Left lung (tissue), 14 donors: ENCODE measurements at places on chromosomes 6 and 20.

DNA sequence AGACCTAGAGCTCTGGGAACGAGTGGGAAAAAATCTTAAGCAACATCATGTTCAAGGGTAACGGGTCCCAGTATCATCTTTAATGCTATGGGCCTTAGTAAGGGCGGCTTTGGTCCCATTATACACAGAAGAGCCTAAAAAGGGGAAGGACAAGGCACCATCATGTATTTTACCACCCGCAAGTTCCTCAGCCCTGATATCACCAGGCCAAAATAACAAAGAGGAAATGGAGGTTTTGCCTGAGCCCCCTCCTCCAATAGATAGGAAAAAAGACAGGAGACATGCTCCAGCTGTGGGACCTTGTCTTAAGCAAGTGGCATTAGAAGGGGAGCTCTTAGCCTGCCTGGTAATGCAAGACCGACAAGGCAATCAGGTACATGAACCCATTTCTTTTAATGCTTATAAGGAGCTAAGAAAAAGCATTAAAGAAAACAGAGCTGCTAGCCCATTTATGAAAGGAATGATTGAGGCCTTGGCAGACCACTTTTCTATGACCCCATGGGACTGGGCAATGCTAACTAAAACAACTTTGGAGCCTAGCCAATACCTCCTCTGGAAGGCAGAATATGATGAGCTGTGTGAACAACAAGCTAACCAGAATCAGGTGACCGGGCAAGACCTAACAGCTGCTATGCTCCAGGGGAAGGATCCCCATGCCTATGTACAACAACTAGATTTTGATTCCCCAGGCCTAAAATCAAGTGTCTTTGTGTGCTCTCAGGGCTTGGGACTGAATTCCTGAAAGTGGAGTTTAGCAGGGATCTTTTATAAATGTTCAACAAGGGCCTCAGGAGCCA is 23.2 kb downstream of the HLA-DPA1 start:
- no peak for DNase-seq

DNA sequence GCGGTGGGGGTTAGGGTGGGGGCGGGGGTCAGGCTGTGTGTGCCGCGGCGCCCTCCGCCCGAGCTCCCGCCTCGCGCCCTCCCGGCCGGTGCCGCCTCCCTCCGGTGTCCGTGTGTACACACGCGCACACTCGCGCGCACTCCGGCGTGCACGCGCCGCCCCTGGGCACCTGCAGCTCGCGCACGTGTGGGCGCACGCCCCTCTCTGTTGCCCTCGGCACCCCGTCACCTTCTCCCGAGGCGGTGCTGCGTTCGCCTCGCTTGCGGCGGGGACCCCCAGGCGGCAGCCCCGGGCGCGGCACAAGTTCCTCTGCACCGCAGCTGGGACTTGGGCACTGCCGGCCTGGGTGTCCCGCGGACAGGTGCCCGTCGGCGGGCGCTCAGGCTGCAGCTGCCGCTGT is 525 bp downstream of the MACROD2 start:
- DNase-seq, result peak; percentile 43

- no peak for DNase-seq
These were observed 32.6 kb downstream of the SERINC1 start for GRCh38 chr6:122438975-122439374.

- no peak for DNase-seq
These were observed 103.5 kb upstream of the AKAP12 start for GRCh38 chr6:151136141-151136755.

GRCh38 chr6:34145161-34146020 is 496 bp downstream of the GRM4 start:
- DNase-seq, result no peak

DNA sequence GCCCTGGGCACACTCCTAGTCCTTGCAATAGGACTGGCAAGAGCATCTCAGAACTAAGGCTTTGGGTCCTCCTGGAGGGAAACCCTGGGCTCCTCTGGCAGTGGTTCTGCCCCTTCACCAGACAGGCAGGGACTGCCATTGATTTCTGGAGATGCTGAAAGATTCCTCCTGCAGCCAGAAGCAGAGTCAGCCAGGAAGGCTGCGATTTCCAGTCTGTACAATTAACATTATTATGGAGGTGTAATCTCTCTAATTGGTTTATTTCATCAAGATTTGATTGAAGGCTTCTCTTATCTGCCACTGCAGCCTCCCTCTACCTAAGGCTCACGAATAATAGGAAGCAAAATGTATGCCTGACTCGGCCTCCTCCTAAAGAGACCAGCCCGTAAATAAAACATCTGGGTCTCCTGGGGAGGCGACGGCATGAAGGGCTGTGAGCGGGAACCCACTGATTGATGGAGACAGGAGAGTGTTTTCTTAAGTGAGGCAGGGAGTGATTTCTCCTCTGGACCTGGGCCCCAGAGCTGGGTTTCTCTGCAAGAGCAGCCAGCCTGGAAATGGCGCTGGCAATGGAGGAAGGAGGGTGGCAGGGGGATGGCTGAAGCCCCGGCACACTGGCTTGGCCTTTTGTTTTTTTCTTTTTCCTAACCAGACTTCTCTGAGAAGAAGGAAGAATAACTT is 689.6 kb downstream of the DHX35 start:
- no peak for DNase-seq

DNA sequence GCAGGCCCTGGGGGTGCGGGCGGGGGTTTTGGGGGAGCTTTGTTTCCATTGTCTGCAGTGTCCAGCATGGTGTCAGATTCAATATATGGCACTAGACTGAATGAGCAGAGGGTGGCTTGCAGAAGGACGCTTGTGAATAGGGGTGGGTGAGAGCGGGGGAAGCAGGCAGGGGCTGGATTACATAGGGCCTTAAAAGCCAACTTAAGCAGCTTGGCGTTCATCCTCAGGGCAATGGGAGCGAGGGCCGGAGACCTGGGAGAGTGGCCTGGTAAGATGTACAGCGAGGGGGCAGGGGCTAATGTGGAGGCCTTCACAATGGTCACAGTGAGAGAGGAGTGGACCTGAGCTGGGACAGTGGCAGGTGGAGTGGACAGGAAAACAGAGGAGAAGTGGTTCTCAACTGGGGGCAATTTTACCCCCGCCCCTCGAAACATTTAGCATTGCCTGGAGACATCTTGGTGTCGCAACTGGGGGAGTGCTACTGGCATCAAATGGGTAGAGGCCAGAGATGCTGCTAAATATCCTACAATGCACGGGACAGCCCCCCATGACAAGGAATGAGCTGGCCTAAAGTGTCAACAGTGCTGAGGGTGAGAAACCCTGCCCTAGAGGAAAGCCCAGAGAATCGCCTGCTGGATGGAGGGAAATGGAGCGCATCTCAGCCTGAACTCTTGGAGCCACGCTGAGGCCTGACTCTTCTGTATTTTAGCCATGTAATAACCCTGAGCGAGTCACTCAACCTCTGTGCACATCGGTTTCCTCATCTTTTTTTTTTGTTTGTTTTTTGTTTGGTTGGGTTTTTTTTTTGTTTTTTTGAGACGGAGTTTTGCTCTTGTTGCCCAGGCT is 15.1 kb upstream of the BAK1 start:
- DNase-seq, result no peak

DNA sequence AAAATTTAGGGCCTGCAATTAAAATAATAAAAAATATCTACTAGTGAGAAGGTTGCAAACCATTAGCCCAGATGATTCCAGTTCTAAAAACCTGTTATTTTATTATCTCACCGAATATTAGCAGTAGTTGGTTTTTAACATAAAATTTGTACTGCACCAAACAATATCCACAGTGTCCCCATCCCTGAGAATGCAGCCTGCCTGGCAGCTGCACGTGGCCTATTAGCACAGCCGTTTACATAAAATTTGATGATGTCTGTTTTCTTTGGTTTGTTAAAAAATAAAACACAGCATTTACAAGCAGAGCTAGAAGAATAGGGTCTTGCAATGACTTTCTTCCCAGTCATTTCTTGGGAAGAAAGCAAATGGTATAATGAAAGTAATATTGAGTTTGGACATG is 58.2 kb downstream of the FUT9 start:
- no peak for DNase-seq

GRCh38 chr20:38226553-38226952 is 34.0 kb downstream of the KIAA1755 start:
- DNase-seq, result peak; percentile 5

- no peak for DNase-seq
These were observed 133.2 kb upstream of the SYNCRIP start for GRCh38 chr6:85775883-85776282.
